Stimulated activated CD4-positive, alpha-beta T cell treated with anti-CD3 and anti-CD28 coated beads, Interleukin-2, amount 100 ng/mL, for 4 hours (primary cell): ENCODE measurements at places on chromosomes 1 and 21.

DNA sequence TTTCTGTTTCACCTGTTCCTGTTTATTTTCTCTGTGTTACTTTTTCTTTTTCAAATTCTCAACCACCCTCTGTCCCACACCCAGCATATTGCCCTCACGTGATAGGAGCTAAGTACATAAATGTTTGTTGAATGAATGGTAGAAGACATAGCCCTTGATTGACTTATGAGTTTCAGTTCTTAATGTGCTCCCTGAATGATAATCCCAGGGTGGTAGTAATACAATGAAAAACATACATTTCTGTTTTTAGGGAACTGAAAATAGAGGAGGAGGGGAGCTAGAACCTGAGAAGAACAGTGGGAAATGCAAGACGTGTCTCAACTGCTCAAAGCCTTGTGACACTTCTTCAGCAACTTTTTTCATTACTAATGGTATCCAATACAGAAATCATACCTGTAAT lies 147.1 kb downstream of the SPATA46 start:
- DNase-seq, result no peak

- DNase-seq, result no peak
These were observed 14.7 kb downstream of the UCK2 start for GRCh38 chr1:165842023-165842670.

DNA sequence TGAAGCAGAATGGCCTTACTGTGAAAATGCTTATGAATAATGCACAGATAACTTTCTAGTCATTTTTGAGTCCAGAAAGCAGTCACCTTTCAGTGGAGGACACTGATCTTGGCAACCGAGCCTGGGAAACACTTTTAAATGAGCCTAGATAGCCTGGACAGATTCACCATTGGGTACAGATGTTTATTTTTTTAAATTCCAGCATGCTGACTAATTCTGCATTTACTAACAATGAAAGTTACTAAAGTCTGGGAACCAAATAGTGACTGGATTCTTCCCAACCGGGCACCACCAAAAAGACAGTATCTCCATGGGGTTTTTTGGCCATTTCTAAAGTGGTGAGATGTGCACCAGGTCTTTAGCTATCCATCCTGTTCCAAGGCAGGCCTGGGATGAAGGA lies 3.3 kb upstream of the FMOD start:
- no peak for DNase-seq

DNA sequence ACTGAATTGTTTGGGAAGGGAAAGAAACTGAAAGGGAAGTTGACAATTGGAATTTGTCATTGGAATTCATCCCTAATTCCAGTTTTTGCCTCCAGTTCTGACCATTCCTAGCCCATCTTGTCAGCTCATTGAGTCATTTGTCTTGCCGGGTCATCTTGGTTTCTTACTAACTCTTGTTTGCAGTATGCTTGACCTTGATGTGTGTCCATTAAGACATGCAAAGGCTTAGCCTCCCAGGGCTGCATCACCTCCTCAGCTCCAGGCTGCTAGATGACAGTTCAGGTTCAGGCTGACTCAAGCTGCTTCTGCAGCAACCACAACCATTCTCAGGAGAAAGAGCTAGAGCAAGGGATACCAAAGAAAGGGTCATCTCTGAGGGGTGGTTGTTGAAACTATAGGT lies 151.3 kb upstream of the PTGFR start:
- no peak for DNase-seq

DNA sequence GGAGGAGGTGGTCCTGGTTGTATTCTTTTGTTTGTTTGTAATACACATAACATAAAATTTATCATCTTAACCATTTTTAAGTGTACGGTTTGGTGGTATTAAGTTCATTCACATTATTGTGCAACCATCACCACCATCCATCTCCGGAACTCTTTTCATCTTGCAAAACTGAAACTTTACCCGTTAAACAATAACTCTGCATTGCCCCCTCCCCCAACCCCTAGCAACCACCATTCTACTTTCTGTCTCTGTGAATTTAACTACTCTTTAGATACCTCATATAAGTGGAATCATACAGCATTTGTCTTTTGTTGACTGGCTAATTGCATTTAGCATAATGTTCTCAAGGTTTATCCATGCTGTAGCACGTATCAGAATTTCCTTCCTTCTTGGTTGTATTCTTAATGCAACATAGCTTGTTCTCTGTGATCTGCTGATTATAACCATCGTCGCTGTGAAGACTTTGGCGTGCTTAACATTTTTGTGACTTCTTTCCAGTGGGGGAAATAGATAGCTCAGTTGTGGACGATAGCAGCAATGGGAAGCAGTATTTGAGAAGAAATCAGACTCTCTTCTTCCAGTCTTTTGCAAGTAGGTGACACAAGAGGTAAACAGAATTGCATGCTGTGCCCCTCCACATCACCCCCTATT lies 117.5 kb upstream of the HOOK1 start:
- DNase-seq, result no peak

GRCh38 chr1:17648457-17649145 lies 106.5 kb upstream of the ACTL8 start:
- DNase-seq, result no peak

- DNase-seq, result no peak
These were observed 15.1 kb upstream of the ECE1 start for GRCh38 chr1:21305155-21305899.

DNA sequence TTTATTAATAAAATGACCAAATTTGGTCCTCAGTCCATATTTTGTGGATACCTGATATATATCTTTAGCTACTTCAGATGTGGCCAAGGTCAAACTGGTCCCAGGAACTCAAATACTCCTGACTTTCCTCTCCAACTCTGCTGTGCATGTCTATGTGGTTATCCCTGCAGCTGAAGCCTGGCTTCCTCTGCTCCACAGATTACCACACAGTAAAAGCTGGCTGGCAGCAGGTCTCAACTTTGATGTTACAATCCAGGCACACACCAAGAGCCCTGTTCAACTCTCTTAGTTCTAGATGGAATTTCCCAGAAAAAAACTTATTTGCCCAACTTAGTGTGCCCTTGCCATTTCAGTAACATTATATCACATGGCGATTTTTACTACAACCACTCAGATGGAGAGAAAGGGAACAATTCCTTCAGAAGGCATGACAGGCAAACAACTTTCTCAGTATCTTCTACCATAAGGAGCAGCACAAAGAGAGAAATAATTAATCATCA lies 479.5 kb downstream of the PLPP3 start:
- DNase-seq, result no peak

GRCh38 chr1:5729636-5730145 lies 262.5 kb downstream of the NPHP4 start:
- no peak for DNase-seq

DNA sequence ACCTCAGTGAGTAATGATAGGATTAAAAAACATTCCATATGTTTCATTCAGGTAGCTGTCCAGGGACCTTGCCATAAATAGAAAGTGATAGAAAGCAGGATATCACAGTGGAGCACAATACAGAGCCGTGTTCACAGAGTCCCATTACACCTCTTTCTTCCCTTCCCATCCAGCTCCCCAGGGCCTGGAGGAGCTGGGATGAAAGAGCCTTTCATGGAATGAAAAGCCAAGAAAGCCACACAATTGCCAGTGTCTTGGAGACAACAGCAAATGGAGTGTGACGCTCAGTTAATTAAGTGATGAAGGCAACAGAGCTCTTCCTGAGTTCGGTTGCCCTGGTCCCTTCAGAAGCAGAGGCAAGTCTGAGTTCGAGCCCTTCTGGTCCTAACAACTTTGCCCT lies 387.3 kb upstream of the PLXNA2 start:
- no peak for DNase-seq

GRCh38 chr1:171707583-171707982 lies 34.3 kb downstream of the VAMP4 start:
- no peak for DNase-seq

DNA sequence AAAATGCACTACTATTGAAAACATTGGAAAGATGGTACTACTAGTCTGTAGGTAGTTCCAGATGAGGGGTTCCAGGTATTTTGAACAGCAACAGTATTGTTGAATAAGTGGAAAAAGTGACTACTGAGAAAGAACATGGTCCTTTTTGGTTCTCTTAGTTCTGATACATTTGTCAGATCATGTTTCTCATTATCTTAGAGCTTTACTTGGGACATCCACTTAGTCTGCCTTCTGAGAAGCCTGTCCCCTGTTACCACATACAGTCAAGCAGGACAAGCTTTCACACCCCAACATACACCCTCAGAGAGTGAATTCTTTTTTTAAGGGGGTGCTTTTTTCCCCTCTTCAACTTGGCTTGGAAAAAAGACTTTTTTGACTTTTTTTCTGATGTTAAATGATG lies 41.0 kb upstream of the MACF1 start:
- no peak for DNase-seq

DNA sequence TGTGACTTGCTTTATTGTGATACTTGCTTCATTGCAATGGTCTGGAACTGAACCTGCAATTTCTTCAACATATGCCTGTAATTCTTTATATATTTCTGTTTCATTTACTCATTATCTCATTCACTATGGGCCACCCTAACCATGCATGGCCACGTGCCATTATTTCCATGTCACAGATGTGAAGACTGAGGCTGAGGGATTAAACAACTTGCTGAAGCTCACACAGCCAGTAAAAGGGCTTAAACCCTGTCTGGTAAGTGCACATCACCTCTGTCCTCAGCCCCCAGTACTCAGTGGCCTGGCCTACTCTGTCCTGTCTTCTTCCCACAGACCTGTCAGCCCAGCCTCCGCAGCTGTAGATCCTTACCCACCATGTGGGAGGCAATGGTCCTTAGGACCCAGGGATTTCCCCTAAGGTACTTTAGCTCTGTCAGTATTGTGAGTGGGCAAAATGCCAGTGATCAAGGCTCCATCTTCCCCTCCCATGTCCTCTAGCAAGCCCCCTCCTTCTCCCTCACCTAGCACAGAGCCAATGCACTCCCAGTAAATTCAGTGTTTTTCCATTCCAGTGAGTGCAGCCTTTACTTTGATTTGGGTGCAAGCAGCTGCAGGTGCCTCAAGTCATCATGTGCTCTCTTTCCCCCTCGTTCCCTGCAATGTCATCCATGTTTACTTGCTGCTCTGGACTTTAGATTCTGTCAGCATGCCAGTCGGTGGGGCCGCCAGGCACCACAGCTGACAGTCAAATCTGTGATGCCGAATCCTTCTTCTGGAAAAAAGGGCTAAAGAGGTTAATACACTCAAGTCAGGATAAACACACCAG lies 228.2 kb upstream of the PROX1 start:
- no peak for DNase-seq

GRCh38 chr1:27552911-27553420 lies 51.0 kb downstream of the AHDC1 start:
- DNase-seq, result no peak

- no peak for DNase-seq
These were observed 41.3 kb downstream of the DYRK1A start for GRCh38 chr21:37407719-37408420.

GRCh38 chr1:24695202-24695974 lies 49.9 kb upstream of the CLIC4 start:
- DNase-seq, result no peak

GRCh38 chr1:39960431-39960958 lies 5.5 kb downstream of the MFSD2A start:
- DNase-seq, result no peak

DNA sequence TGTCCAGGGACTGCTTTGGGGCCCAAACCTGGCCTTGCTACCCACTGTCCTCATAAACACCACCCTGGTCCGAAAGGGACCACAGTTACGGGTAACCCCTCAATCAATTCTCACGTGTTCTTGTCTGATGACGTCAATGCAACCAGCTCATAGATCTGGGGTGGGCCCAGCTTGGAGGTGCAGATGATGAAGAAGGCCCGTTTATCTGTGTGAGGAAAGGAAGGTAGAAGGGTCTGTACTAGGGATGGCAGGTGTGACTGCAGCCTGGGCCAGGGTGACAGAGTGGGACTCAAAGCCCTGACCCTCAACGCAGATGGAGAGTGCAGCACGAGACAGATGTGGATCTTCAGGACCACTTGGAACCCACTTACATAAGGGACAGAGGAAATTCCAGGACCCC lies 22.1 kb downstream of the LRRC71 start:
- DNase-seq, result no peak

GRCh38 chr1:51526248-51526647 lies 7.2 kb upstream of the EPS15 start:
- no peak for DNase-seq

DNA sequence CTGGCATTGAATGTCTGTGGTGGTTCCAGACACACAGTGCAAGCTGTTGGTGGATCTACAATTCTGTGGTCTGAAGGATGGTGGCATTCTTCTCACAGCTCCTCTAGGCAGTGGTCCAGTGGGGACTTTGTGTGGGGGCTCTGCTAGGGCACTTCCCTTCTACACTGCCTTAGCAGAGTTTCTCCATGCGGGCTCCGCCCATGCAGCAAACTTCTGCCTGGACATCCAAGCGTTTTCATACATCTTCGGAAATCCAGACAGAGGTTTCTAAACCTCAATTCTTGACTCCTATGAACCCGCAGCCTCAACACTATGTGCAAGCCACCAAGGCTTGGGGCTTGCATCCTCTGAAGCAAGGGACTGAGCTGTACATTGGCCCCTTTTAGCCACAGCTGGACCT lies 43.0 kb downstream of the RGS18 start:
- DNase-seq, result no peak

DNA sequence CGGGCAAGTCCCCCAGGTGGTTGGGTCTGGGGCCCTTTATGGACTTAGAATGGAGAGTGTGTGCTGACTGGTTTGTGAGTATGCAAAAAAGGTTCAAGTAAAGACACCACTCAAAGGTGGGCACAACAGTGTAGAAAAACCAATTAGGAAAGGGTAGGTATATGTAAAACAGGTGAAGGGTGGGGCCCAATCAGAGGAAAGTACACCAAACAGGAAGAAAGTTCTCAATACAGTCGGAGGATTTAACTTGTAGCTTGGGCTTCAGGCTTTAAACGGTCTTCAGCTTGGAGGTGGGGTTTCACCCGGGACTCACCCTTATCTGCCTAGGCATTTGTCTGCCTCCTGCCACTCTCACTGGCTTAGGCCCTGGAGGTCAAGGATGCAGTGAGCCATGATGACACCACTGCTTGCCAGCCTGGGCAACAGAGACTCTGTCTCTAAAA lies 6.8 kb upstream of the PUM1 start:
- no peak for DNase-seq

GRCh38 chr1:217402301-217402700 lies 228.6 kb downstream of the GPATCH2 start:
- no peak for DNase-seq

DNA sequence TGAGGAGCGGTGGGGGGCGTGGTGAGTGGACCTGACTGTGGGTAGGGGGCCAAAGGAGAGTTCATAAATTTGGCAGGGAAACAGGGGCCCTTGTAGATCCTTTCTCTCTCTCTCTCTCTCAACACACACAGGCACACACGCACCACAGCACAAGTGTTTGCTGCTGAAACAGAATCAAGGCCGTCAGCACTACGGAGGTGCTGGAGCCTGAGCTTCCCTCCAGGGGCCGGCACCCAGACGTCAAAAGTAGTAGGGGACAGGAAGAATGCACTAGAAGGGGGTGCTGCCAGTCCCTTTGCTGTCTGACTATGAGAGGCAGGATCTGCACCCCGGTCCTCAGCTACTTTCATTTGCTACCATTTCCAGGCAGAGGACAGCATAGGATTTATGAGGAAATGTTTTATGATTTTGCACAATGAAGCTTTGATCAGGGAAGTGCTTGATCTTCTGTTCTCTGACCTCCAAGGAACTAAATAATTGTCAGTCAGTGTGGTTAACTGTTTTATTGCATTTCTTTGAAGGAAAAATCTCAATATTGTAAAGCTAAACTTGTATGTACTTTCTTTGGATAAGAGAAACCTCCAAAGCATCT lies 74.3 kb upstream of the FAM3B start:
- DNase-seq, result no peak

- no peak for DNase-seq
These were observed 52.2 kb downstream of the YARS1 start for GRCh38 chr1:32764826-32765569.
